Endothelial cell (in vitro differentiated cells): ENCODE measurements at places on chromosomes 16 and 17. TPM values are rescaled to one million over a fixed set of nuclear protein-coding genes. Genes with fewer than 3 reads are reported as not detected.

The FN3K gene
- 10.6 TPM for total RNA-seq

The FOXO3B gene
- 14.2 TPM for total RNA-seq

The G6PC1 gene
- not detected for total RNA-seq

The ELMO3 gene
- total RNA-seq, result 25.3 TPM

The OR3A3 gene
- not detected for total RNA-seq

The ALOXE3 gene
- total RNA-seq, result not detected
